ENCODE measurements at places on chromosomes 3 and 15. TPM values are rescaled to one million over a fixed set of nuclear protein-coding genes. Genes with fewer than 3 reads are reported as not detected.

Gene ARRDC4
- 52.8 TPM for total RNA-seq

Gene PRRT3
- 1.9 TPM for total RNA-seq

GRCh38 chr15:73617913-73618312, 15.3 kb downstream of the NPTN start:
- no peak overlapping the region for H3K4me3 ChIP-seq
- no peaks in the 10 kb centered on the region for H3K36me3 ChIP-seq
- DNase-seq, result no peak
- H3K4me1 ChIP-seq, result no peaks in the 10 kb centered on the region
- no peak overlapping the region for H3K27ac ChIP-seq

- DNase-seq, result no peak
- no peak overlapping the region for H3K4me3 ChIP-seq
- peak overlapping the region; percentile 20 for H3K27ac ChIP-seq
Measured at GRCh38 chr3:194640829-194641228, 7.6 kb upstream of the TMEM44 start.

GRCh38 chr3:181488536-181488935, 223.2 kb upstream of the SOX2 start:
- no peak for DNase-seq
- no peaks in the 10 kb centered on the region for H3K4me1 ChIP-seq
- no peaks in the 10 kb centered on the region for H3K36me3 ChIP-seq
- no peak overlapping the region for H3K27ac ChIP-seq
- H3K4me3 ChIP-seq, result no peak overlapping the region

All from Peyer's patch (tissue), 4 donors.